ENCODE measurements at places on chromosomes 11 and 22. TPM values are rescaled to one million over a fixed set of nuclear protein-coding genes. Genes with fewer than 3 reads are reported as not detected.

Gene YPEL1
- 30.5 TPM for total RNA-seq

Gene CCND1
- total RNA-seq: 409 TPM

DNA sequence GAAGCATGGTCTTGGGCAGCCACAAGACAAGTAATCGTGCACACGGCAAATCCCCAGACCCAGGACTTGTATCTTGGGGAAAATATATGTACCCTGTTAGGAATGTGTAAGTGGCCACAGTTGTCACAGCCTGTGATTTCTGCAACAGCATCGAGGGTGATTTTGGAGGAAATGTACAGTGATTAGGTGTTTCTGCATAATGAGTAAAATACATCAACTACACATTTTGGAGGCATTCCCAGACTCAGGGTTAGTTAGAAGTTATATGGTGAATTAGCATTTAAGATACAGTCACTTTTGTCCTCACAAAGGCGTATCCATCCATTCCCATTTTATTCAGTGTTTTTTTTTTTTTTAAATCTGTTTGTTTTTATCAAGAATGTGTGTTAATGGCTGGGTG is 28.4 kb downstream of the SUSD2 start:
- H3K36me3 ChIP-seq: no peaks in the 10 kb centered on the region
- DNase-seq: no peak
- no peak overlapping the region for H3K27ac ChIP-seq
- no peak overlapping the region for H3K4me3 ChIP-seq
- H3K4me1 ChIP-seq: peaks cover 18% of the 10 kb centered on the region
- H3K27me3 ChIP-seq: no peaks in the 10 kb centered on the region

DNA sequence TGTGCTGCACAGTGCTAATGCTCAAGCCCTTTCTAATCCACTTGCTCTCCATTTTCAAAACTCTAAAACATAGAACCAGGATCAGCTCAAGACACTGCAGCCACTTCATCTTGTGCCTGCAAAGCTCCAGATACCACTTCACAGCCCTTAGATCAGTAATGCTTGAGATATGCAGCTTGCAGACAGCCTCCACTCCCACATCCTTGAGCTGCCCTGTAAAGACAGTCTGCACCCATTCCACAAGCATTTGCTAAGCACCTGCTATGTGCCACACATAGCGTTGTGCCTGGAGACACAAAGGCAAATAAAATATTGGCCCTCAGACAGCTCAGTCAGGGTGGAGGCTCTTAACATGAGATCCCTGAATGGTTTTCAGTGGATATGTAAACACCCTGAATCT is 192.5 kb upstream of the SNX19 start:
- peaks cover 22% of the 10 kb centered on the region for H3K27me3 ChIP-seq
- no peak for DNase-seq
- no peak overlapping the region for H3K4me3 ChIP-seq
- H3K4me1 ChIP-seq: peaks cover 2% of the 10 kb centered on the region
- no peaks in the 10 kb centered on the region for H3K36me3 ChIP-seq

DNA sequence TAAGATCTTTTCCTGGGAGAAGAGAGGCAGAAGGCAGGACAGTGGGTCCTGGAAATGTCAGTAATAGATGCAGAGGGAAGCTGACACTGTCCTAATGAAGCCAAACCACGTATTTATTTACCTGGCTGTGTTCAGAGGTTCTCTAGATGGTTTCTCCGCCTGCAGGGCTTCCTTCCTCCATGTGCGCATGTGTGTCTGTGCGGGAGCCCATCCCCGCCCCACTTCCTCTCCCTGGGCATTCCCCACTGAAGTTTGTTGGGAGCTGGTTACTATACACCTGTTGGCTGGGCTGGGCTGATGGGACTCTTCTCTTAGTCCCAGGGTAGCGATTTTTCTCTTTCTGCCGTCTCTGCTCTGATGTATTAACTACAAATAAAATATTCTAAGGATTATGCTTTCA is 204.9 kb upstream of the TBCEL start:
- DNase-seq: no peak
- H3K27me3 ChIP-seq: peaks cover 43% of the 10 kb centered on the region
- no peaks in the 10 kb centered on the region for H3K4me1 ChIP-seq
- no peak overlapping the region for H3K4me3 ChIP-seq
- no peak overlapping the region for H3K27ac ChIP-seq

GRCh38 chr11:78825591-78826020 is 250.9 kb upstream of the NARS2 start:
- no peak overlapping the region for H3K4me3 ChIP-seq

DNA sequence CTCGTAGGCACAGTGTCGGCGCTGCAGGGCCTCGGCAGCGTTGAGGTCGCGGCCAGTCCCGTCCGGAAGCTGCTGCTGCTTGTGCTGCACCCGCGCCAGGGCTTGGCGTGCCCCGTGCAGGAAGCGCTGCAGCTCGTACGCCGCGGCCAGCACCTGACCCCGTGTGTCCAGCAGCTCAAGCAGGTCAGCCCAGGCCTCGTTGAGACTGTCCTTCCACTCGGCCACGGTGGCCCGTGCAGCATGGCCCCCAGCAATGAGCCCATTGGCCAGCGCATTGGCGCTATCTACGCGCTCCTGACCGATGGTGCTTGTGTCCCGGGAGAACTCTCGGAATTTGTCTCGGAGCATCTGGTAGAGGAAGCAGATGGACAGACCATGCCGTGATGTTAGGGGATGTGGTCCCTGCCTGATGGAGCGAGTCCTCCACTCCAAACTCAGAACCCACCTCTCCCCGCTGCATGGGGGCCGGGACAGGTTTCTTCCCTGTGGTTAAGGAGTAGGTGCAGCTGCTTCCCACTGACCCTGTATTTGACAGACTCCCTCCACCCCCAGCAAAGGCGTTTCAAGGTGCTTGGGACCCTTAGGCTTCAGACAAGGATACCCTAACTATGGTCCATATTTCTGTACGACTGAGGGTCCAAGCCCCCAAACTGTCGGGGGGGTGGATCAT is 13.8 kb upstream of the RBM4B start:
- H3K27ac ChIP-seq: no peak overlapping the region
- H3K36me3 ChIP-seq: peaks cover 12% of the 10 kb centered on the region
- no peaks in the 10 kb centered on the region for H3K27me3 ChIP-seq
- H3K4me3 ChIP-seq: no peak overlapping the region
- no peaks in the 10 kb centered on the region for H3K4me1 ChIP-seq
- DNase-seq: no peak

Gene CNGA4
- total RNA-seq: 2.0 TPM

GRCh38 chr22:31442768-31443489 is 43.5 kb downstream of the DRG1 start:
- no peak overlapping the region for H3K4me3 ChIP-seq
- H3K27ac ChIP-seq: peak overlapping the region; percentile 52
- no peaks in the 10 kb centered on the region for H3K4me1 ChIP-seq
- H3K27me3 ChIP-seq: no peaks in the 10 kb centered on the region
- no peak for DNase-seq
- H3K36me3 ChIP-seq: peaks cover 19% of the 10 kb centered on the region

Gene CARD16
- total RNA-seq: not detected

Gene PHLDA2
- total RNA-seq: 1.2 TPM

GRCh38 chr22:25645964-25646363 is 81.5 kb downstream of the GRK3 start:
- DNase-seq: no peak
- H3K4me1 ChIP-seq: peaks cover 8% of the 10 kb centered on the region
- H3K4me3 ChIP-seq: no peak overlapping the region
- no peak overlapping the region for H3K27ac ChIP-seq
- no peaks in the 10 kb centered on the region for H3K27me3 ChIP-seq

DNA sequence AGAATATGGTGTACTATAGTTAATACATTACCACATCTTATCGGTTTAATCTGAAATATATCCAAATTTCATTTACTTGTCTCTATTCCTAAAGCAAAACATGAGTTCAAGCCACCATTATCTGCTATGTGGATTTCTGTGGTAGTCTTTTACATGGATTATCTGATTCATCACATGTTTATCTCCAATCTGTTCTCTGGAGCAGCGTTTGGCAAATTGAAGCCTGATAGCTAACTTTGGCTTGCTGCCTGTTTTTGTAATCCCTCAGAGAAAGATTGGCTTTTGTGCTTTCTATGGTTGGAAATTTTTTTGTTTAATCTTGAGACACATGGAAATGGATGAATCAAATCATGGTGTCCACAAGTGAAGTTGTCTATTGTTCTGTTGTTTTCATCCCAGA is 274.3 kb downstream of the JRKL start:
- no peaks in the 10 kb centered on the region for H3K27me3 ChIP-seq
- no peaks in the 10 kb centered on the region for H3K36me3 ChIP-seq
- H3K4me1 ChIP-seq: no peaks in the 10 kb centered on the region
- H3K27ac ChIP-seq: no peak overlapping the region
- DNase-seq: no peak
- no peak overlapping the region for H3K4me3 ChIP-seq

Gene OR52H1
- total RNA-seq: 0.26 TPM

DNA sequence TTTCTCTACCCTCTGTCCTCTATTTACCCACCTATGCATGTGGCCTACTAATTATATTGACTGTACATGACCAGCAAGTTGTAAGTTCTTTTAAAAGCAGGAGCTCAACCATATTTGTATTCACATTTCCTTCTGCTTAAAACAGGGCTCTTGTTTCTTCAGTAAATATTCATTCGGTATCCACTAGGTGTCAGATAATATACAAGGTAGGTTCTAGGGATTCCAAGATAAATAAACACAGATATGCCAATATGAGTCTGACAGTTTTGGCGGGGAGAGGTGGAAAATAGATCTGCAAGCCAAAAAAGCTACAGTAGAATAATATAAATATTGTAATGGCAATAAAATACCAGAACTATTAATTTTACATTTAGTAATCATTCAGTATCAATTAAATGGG is 15.3 kb upstream of the RAB30 start:
- DNase-seq: no peak
- no peaks in the 10 kb centered on the region for H3K36me3 ChIP-seq
- H3K27me3 ChIP-seq: no peaks in the 10 kb centered on the region
- H3K27ac ChIP-seq: no peak overlapping the region
- H3K4me3 ChIP-seq: no peak overlapping the region

DNA sequence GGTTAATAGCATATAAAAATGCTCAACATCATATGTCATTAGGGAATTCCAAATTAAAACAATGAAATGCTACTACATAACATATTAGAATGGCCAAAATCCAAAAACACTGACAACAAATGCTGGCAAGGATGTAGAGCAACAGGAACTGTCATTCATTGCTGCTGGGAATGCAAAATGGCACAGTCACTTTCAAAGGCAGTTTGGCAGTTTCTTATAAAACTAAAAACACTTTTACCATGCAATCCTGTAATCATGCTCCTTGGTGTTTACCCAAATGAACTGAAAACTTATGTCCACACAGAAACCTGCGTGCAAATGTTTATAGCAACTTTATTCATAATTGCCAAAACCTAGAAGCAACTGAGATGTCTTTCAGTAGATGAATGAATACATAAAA is 105.1 kb downstream of the ARHGAP32 start:
- no peaks in the 10 kb centered on the region for H3K27me3 ChIP-seq
- no peak for DNase-seq
- no peak overlapping the region for H3K27ac ChIP-seq
- H3K4me1 ChIP-seq: peaks cover 4% of the 10 kb centered on the region
- H3K36me3 ChIP-seq: peaks cover 32% of the 10 kb centered on the region

GRCh38 chr22:30838111-30838510 is 130.5 kb downstream of the MORC2 start:
- H3K4me3 ChIP-seq: no peak overlapping the region
- H3K36me3 ChIP-seq: peaks cover 2% of the 10 kb centered on the region
- DNase-seq: no peak
- H3K4me1 ChIP-seq: no peaks in the 10 kb centered on the region
- no peaks in the 10 kb centered on the region for H3K27me3 ChIP-seq

DNA sequence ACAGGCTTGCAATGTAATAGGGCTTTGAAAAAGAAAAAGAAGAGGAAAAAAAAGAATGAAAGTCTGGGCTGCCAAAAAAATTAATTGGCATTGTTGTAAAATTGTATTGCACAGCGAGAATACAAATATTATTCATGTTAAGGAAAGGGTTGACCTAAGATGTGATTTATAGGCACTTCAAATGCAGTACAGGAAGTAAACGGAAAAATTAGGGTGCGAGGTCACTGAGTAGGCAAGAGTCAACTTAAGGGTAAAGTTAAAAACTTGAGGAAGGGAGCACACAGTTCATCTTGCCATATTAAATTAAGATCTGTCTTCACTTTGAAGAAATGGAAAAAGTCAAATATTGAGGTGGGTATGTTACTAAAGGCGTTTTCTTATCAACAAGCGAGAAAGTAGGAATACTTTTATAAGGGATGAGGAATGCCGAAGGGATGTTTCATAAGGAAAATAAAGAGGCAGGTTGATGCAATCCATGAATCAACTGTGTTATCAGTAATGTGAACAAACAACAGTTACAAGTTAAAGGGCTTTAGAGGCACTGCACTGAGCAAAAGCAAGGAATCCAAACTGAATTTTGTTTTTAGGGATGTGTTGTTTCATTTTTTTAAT is 123.0 kb downstream of the WT1 start:
- no peak overlapping the region for H3K4me3 ChIP-seq
- H3K27me3 ChIP-seq: peaks cover 9% of the 10 kb centered on the region
- DNase-seq: no peak
- peaks cover 9% of the 10 kb centered on the region for H3K4me1 ChIP-seq

DNA sequence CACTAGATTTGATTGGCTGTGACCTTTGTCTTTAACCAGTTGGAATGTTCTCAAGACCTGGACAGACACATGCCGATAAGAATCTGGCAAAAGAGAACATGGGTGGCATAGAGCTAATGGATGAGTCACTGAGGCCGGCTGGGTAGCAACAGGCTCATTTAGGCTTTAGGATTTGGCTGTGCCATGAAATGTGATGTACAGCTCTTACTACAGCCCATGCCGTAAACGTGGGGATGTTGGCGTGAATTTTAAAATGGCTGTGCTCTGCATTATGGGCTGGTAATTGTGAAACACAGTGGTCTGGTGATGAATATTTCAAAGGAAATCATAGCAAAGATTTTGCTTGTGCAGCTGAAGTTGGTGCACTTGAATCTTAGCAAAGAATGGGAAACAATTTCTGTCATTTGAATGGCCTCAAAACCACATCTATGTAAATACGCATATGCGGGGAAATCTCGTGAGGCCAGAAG is 332.4 kb downstream of the TBC1D22A start:
- DNase-seq: no peak
- no peak overlapping the region for H3K27ac ChIP-seq
- H3K4me1 ChIP-seq: peaks cover 27% of the 10 kb centered on the region

All from progenitor cell of endocrine pancreas (in vitro differentiated cells).